NCI-H1930 (cell line): ENCODE measurements at places on chromosomes 7 and 10.

- no peak for DNase-seq
Measured at GRCh38 chr7:19203686-19204085, 58.5 kb upstream of the FERD3L start.

GRCh38 chr10:124676416-124677062 lies 67.6 kb downstream of the FAM53B start:
- DNase-seq, result no peak

- DNase-seq, result no peak
Measured at GRCh38 chr7:105249216-105249615, 139.5 kb downstream of the SRPK2 start.

DNA sequence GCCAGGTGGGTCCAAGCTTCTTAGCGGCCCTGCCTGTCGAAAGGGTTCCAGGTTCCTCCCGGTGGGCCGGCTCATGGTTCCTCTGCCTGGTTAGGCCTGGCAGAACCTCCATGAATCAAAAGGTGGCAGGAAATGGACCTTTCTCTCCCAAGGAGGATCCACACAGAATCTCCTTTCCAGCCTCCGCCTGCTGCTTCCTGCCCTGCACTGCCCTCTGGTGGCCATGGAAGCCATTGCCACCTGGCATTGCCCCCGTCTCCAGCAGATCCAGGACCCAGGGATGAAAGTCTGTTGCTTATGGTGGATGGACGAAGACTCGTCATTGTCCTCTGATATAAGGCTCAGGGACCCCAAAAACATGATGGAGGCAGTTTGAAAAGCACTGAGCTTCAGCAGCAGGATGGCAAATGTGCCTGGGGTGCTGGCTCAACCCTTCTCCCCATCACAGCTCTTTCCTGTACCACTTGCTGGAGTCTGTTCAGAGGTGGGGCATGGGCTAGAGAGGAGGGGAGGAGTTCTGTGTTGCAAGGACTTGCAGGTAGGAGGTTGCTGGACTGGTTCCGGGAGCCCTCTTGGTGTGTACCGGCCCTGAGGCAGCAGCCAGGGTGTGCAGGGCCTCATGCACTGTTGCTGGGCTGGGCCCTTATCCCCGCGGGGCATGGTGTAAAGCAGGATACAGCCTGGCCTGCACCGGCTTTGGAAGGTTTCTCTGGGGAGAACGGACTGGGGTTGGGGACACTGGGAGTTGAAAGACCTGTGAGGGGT lies 11.3 kb upstream of the INMT start:
- peak; percentile 48 for DNase-seq

- DNase-seq, result no peak
Measured at GRCh38 chr7:11818281-11818680, 13.7 kb downstream of the THSD7A start.

GRCh38 chr10:49679480-49679893 lies at the start of gene C10orf53:
Gene C10orf53, plus strand, starts transcription at chr10:49679651. Its CDS starts 47 bp downstream, at chr10:49679698.
- DNase-seq, result peak; percentile 51

- DNase-seq, result no peak
Measured at GRCh38 chr10:43260911-43261577, 5.8 kb downstream of the RASGEF1A start.

DNA sequence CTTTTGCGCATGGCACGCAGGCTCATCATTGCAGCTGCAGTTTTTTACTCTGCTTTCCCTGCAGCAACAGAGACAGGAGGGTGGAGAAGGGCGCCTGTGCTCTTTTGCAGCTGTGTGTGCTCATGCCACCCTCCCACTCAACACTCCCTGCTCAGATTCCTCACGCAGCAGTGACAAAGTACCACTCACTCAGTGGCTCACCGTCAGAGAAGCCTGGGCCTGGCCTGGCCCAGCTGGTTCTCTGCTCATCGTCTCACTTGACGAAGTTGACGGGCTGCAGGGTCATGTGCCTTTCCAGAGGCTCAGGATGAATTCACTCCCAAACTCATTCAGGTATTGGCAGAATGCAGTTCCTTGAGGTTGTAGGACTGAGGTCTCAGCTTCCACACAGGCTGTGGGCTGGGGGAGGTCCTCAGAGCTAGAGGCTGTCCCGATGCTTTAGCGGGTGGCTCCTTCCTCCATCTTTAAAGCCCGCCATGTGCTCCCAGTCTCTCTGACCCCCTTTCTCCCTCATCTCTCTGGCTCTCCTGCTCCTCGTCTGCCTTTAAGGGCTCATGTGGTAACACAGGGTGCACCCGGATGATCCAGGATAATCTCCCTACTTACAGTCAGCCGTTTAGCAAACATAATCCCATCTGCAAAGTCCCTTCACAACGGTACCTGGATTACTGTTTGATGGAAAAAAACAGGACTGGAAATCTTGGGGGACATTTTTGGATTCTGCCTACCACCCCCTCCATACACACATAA lies 25.8 kb downstream of the PTPRE start:
- DNase-seq, result no peak

DNA sequence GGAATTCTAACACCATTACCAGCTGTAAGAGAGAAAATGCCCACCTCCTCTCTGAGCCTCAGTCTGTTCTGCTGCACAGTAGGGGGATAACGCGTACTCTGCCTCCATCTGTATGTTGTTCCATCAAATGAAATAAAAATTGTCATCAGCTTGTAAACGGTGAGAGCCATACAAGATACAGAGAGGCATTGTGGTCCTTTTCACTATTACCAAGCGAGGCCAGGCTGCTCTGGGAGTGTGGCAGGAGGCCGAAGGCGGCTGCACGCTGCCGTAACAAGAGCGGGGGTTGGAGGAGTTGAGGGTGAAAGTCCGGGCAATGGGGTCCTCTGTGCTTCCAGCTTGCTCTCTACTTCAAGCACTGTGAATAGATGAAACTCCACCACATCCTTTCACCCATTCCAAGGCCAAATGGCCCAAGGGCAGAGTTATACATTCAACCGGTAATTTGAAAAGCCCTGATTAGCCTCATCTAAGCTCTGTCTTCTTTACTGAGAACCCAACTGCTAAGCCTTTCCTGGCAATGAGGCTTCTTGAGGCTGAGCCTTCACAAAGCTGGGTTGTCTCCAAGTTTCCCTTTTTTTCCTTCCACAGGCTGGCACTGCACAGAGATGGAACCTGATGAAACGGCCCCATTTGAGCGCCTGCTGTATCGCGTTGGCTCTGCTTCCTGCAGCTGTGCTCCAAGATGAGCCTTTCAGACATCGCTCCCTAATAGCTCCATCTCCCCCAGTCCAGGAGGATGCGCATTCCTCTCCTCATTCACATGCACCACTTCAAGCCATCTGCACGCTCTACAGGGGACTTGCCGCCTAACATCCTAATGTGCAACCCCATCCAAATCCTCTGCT lies 47.2 kb downstream of the PYROXD2 start:
- DNase-seq, result no peak

DNA sequence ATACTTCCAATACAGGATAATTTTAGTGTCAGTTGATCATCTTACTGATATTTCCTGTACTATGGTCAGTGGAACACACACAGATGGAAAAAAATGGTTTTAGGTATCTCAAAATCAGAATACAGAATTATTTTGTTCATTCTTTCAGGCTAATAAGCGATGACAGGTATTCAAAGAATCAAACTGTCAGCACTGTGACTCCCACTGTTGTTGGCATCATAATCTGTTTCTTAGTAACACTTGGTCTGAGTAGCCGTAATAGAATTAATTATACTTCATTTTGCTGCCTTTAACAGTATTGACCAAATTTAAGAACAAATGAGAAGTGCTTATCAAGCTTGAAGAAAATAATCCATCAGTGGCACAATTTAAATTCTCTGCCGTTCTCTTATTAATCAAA lies 215.0 kb downstream of the SKAP2 start:
- no peak for DNase-seq

GRCh38 chr7:19061331-19061730 lies 56.1 kb downstream of the TWIST1 start:
- no peak for DNase-seq
